Airway epithelial cell (primary cell): ENCODE measurements at places on chromosomes 7 and 10. TPM values are rescaled to one million over a fixed set of nuclear protein-coding genes. Genes with fewer than 3 reads are reported as not detected.

GCK gene
- 0.28 TPM in 1 of 2 replicates, not detected in the other for total RNA-seq

SLC13A4 gene
- total RNA-seq, result not detected in 2 replicates

DENND2A gene
- 0.42 TPM in 1 of 2 replicates, not detected in the other for total RNA-seq

RBM17 gene
- 32.2 and 32.3 TPM in 2 replicates for total RNA-seq
